ENCODE measurements at places on chromosomes 6 and 20.

- no peak for DNase-seq
Observed at GRCh38 chr6:43125555-43125954, 45.5 kb upstream of the SRF start.

- DNase-seq: no peak
Observed at GRCh38 chr6:35651244-35651643, 37.5 kb downstream of the FKBP5 start.

GRCh38 chr6:161455848-161456247 lies 182.0 kb upstream of the AGPAT4 start:
- DNase-seq: no peak

DNA sequence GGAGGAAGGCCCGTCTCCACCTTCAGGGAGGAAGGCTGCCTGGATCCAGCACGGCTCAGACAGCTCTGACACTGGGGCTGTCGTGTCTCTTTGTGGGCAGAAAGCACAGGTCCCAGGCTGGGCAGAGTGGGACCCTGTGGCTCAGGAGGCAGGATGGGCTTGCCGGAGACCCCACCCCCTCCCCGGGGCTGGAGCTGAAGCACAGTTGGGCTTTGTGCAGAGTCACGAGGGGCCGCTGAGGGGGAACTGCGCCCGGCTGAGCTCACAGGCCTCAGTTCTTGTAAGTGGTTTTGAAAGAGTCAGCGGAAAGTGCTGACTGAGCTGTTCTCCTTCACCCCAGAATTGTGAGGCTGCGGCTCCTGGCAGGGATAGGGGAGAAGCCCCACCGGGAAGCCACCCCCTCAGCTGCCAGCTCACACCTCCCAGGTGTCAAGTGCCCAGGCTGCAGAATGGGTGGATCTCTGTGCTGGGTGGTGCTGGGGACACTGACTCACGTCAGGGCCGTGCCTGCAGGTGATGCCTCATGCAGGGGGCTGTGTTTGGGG lies 145.5 kb upstream of the RNF24 start:
- no peak for DNase-seq

DNA sequence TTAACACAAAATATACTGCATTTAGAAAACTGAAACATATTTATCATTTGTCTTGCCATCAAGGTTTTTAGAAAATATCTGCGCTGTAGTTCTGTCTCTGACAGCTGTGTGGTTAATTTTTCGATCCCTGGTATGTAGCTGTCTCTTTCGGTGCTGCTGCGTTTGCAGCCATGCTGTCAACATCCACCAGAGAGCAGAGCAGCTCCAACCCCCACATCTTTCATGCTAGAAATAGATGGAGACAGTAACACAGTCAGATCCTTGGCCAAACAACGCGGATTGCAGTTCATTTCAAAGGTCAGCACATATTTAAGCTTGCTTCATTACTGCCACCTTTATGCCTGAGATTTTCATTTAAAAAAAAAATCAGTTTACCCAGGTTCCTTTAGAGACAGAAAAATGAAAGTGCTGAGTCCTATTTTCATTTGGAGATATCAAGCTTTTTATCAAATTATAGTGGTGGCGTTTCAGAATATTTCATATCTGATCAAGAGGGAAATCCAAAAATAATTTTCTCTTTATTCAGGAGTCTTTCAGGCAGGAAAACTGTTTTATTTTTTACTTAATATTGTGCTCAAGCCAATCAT lies 157.7 kb upstream of the MMS22L start:
- DNase-seq: no peak

GRCh38 chr6:19754686-19755085 lies 82.5 kb upstream of the ID4 start:
- DNase-seq: no peak

DNA sequence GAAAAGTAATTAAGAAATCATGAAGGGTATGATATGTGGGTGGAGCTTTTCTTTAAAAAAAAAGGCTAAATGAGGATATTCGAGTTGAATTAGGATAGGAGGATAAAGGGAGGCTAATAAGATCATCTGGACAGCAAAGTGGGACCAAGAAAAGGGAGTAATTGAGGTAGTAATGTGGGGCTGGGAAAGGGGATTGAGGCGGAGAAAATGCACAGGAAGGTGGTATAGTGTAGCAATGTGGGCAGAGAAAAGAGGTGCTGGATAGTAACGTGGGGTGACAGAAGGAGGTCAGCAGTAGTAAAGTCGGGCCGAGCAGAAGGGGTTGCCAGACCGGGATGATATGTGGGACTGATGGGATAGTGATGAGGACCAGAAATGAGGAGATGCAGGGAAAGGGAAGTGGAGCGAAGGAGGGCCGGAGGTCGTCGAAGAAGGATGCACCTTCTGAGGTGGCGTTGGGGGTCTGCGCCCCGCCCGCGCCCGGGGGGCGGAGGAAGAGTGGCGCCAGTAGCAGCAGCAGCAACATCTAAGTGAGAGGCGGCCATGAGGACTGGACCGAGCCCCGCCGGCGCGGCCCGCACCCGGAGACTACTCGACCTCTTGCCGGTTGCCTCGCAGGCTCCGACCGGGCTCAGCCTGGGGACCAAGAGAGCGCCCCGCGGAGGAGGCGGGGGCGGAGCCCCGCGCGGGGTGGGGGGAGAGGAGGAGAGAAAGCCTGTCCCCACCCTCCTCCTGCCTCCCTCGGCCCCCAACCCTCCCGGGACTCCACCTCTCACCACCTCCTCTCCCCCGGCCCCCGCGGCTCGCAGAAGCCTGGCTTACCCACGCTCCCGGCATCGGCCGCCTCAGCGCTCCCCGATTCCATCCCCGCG lies 887 bp downstream of the GABBR1 start:
- DNase-seq: no peak

DNA sequence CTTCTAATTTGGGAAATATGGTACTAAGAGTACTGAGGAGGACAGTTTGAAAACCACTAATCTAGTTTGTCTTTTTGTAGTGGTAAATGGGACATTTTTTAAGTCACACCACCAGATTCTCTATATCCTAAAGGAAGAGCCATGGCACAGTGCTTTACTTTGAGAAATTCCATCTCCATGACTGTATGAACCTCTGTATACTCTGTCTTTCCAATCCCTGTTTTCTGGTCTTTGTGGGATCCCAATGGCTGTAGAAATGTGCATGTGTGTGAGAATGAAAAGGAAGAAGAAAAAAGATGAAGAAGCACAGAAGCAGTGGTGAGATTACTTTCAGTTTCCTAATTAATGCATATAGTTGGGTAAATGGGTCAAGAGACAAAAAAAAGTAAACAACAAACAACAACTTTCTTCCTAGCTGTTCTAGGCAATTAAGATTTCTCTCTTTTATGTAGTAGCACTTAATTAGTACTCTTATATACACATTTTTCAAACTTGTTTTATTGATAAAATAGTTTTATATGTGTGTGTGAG lies 141.2 kb upstream of the HCRTR2 start:
- no peak for DNase-seq

- no peak for DNase-seq
Observed at GRCh38 chr6:162364488-162364887, 363.1 kb downstream of the PRKN start.

- DNase-seq: no peak
Observed at GRCh38 chr20:38271608-38272120, 11.1 kb upstream of the KIAA1755 start.

GRCh38 chr6:83511901-83512681 lies at the start of gene PRSS35:
PRSS35 (plus strand) TSS chr6:83512534; CDS start chr6:83523442, 10,908 bp downstream.
- DNase-seq: peak; percentile 62

DNA sequence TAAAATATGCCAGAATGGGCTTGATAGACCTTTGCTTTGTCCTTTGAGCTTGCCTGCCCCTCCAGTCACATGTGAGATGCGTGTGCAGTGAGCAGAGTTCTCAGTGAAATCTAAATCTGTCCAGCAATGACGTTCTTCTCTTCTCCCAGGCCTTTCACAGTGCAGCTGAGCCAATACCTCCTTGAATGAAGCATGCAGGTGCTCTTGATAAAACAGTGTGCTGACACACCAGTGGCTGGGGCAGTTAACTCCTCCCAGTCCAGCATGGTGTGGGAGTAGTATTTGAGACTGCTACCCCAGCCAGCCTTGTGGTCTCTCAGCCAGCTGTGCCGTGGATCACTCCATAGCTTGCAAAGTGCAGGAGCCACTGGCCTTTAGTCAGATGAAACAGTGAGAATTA lies 240.5 kb downstream of the FARS2 start:
- no peak for DNase-seq

DNA sequence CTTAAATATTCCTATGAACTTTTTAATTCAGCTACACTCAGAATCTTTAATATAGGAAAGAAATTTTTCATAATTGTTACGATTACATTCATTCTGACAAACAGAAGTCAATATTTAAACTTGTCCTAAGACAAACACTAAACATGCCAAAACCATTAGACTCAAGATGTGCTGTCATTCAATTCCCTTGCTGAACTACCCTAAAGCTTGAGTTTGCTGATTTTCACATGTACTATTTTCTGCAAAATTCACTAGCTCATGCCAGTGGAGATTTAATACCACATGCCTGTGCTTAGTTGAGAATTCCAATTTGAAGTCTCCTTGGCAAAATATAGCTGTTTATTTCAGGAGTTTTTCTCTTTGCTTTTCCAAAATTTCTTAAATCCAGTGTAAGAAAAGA lies 448.0 kb downstream of the COL12A1 start:
- DNase-seq: no peak

DNA sequence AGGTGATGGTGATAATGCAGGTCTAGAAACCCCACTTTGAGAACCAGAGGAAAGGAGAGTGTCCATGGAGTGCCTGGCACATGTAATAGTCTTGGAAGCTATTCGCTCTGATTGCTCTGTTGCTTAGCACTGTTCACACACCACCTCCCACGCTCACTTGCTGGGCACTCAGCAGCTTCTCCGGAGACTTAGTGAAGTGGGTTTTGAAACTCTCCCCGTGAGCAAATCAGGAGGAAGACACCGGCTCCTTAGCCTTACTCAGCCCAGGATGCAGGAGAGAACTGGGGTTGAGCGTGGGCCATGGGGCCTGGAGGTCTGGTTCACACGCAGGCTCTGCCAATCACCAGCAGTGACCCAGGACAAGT lies 22.2 kb downstream of the BMP7 start:
- no peak for DNase-seq
